ENCODE measurements at places on chromosomes 13 and 19. TPM values are rescaled to one million over a fixed set of nuclear protein-coding genes. Genes with fewer than 3 reads are reported as not detected.

- DNase-seq: no peak
- peaks cover 41% of the 10 kb centered on the region for H3K27me3 ChIP-seq
- H3K4me3 ChIP-seq: no peak overlapping the region
- peaks cover 3% of the 10 kb centered on the region for H3K4me1 ChIP-seq
These were observed 10.3 kb upstream of the MEDAG start for GRCh38 chr13:30895773-30896172.

DNA sequence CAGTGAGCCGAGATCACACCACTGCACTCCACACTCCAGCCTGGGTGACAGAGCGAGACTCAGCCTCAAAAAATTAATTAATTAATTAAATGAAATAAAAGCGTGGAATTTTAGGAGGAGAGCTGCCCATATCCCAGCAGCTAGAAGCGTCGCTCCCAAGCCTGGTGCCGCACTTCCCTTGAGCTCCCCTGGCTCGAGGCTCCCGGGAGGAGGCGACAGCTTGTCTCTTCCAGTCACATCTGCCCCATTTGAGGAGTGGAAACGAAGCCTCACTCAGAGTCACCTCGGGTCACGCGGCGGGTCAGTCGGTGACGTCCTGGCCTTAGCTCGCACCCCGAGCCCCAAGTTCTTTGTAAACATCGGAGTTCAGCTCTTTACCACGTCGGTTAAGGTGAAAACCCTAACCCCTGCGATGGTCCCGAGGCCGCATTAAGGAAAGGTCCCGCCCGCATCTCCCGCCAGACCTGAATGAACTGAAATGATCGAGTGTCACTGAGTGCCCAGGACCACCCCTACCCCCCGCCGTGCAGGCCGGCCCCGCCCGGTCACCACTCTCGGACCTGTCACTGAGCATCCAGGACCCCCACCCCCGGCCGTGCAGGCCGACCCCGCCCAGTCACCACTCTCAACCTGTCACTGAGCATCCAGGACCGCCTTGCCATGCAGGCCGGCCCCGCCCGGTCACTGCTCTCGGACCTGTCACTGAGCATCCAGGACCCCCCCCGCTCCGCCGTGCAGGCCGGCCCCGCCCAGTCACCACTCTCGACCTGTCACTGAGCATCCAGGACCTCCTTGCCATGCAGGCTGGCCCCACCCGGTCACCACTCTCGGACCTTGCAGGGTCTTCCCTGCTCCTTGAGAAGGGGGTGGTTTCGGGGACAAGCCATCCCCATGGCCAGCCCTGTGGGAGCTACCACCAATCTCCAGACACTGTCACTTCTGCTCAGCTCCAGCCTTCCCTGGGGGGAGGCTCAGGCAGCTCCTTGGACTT, 176.9 kb downstream of the KDM4B start:
- H3K36me3 ChIP-seq: peaks cover 8% of the 10 kb centered on the region
- H3K27me3 ChIP-seq: no peaks in the 10 kb centered on the region
- no peak overlapping the region for H3K27ac ChIP-seq

- H3K4me1 ChIP-seq: no peaks in the 10 kb centered on the region
- H3K27ac ChIP-seq: no peak overlapping the region
- no peaks in the 10 kb centered on the region for H3K27me3 ChIP-seq
- DNase-seq: peak; percentile 48
These were observed 13.4 kb downstream of the RASL11A start for GRCh38 chr13:27283906-27284493.

DNA sequence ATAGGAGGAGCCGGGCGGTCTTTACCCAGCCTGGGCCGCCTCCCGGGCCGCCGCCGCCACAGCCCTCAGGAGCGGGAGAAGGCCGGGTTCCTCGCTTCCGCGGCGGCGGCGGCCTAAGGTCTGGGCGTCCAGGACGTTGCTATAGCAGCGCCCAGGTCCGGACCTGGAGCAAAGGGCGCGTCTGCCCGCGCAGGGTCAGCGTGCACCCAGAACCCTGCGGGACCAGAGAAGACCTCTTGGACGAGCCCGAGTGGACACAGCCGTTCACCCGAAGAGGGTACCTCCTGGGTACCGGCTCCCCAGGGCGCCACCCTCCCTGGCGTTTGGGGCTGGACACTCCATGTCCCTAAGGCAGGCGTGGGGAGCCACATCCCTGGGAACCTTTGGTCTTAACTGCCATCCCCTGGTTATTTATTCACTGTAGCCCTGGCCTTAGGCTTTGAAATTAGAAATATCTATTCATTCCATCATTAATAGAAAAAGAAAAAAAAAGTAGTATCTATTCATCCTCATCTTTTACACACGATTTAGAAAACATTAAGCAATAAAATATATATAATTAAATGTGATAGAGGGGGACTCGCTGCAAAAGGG, 2.4 kb downstream of the DZIP1 start:
- H3K4me3 ChIP-seq: no peak overlapping the region
- no peaks in the 10 kb centered on the region for H3K36me3 ChIP-seq
- H3K4me1 ChIP-seq: peaks cover 12% of the 10 kb centered on the region
- no peak overlapping the region for H3K27ac ChIP-seq

- peak; percentile 59 for DNase-seq
- H3K4me1 ChIP-seq: peaks cover 13% of the 10 kb centered on the region
- no peak overlapping the region for H3K27ac ChIP-seq
- peaks cover 1% of the 10 kb centered on the region for H3K36me3 ChIP-seq
These were observed 102.6 kb upstream of the MYCBP2 start for GRCh38 chr13:77429320-77430142.

GRCh38 chr13:74633734-74634133, 499.5 kb upstream of the KLF12 start:
- H3K4me1 ChIP-seq: no peaks in the 10 kb centered on the region
- H3K36me3 ChIP-seq: no peaks in the 10 kb centered on the region
- no peaks in the 10 kb centered on the region for H3K27me3 ChIP-seq
- H3K4me3 ChIP-seq: no peak overlapping the region
- no peak for DNase-seq
- H3K27ac ChIP-seq: no peak overlapping the region

DNA sequence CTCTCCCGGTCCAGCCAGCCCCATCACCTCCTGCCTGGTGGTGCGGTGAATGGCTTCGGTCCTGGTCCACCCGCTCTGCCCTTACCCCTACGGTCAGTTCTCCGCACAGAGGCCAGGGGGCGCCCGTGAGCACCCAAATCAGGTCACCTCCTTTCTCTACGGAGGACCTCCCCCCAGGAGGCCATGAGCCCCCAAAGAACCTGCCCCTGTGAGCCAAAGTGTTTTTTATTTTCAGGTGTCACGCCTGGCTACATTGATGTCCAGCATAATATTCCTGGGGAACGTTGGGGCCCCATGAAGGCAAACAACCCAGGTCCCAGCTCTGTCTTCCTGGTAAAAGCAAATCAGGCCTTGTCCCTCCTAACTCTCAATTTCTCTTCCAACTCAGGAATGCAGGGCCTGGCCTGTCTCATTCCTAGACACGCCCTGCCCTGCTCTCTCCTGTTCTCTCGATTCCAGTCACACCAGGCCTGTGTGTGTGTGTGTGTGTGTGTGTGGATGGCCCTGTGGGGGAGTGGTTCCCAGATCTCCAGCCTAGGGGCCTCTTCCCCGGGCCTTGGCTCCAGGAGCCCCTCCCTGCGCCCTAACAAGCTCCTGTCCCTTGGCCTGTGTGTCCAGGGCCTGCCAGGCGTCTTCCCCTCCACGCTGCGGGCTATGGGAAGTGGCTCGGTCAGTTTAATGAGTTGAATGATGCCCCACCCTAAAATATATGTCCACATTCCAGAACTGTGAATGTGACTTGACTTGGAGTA, 9.7 kb upstream of the GIPC1 start:
- peak; percentile 82 for DNase-seq
- H3K27me3 ChIP-seq: no peaks in the 10 kb centered on the region
- H3K4me1 ChIP-seq: peaks cover 33% of the 10 kb centered on the region

DNA sequence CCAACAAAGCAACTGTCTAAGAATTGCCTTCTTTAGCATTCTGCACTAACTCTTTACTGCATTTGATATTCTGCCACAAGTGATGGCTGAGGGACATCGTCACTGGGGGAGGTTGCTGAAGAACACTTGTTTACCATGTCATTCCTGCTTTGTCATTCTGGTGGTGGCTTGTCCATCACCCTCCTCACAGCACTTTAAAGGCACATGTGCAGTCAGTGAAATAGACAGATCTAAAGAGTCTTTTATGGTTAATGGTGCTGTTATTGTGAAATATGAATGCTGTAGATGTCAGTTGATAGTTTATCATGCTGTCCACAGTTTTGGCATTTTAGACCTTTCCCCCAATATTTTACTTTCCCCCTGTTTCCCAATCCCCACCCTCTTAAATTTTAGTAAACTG, 120.9 kb upstream of the TSC22D1 start:
- peaks cover 44% of the 10 kb centered on the region for H3K27me3 ChIP-seq
- no peak overlapping the region for H3K4me3 ChIP-seq
- no peak for DNase-seq
- no peak overlapping the region for H3K27ac ChIP-seq
- no peaks in the 10 kb centered on the region for H3K36me3 ChIP-seq
- no peaks in the 10 kb centered on the region for H3K4me1 ChIP-seq

DNA sequence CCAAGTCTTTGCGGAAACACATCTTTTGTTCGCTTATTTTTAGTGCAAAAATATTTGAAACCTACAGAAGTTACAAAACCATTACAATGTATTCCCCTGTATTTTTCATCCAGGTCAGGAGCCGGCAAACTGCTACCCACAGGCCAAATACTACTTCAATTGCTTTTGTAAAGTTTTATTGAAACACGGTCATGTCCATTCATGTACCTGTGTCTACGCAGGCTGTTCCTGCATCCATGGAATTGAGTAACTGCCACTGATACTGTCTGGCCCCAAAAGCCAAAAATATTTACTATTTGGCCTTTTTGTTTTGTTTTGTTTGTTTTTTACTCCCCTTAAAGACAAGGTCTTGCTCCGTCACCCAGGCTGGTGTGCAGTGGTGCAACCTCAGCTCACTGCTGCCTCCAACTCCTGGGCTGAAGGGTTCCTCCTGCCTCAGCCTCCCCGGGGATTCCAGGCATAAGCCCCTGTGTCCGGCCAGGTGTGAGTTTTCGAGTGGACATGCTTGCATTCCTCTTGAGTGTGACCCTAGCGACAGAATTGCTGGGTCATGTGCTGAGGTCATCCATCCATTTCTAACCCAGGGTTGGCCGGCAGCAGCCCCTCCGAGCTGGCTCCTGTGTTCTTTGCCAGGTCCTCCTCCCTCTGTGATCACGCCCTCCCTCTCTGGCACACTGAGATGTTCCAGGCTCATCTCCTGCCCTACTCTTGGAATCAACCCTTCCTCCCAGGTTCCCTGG, 10.9 kb upstream of the S1PR4 start:
- no peak overlapping the region for H3K4me3 ChIP-seq
- peaks cover 32% of the 10 kb centered on the region for H3K4me1 ChIP-seq
- no peak for DNase-seq
- H3K36me3 ChIP-seq: peaks cover 33% of the 10 kb centered on the region
- no peaks in the 10 kb centered on the region for H3K27me3 ChIP-seq
- peak overlapping the region; percentile 32 for H3K27ac ChIP-seq

DNA sequence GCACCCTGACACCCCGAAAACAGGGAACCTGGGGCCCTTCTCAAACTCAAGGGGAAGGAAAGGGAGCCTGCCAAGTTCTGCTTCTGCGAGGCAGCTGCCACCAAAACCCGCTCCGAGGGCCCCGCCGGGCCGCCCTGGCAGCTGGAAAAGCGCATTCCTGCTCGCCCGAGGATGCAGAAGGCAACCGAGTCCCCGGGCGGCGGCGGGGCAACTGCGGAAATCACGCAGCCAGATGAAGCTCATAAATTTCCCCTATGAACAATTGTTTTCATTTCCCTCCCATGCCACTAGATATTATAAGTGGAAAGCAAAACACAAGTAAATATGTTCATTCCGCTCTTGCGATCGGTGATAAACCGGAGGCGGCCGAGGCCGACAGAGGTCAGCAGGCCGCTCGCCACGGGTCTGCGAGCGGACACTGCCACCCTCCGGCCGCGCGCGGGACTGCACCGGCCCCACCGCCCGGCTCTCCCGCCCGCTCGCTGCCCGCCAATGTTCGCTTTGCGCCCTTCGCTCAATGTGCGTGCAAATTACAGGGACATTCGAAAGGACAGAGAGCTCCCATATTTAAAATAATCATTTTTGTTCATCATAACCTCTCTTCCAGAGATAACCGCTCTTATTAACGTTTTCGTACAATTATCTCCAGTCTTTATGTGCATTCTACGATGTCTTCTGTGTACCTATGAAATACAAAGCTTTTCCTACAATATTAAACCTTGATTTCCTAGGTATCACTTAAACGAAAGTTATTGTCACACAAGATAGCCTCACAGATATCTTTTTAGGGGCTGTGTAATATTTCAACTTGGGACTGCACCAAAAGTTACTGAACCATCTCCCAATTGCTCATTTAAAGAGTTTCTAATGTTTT, 120.8 kb upstream of the ZNF507 start:
- H3K27ac ChIP-seq: no peak overlapping the region
- peaks cover 7% of the 10 kb centered on the region for H3K4me1 ChIP-seq
- no peaks in the 10 kb centered on the region for H3K36me3 ChIP-seq

- peak overlapping the region; percentile 72 for H3K4me3 ChIP-seq
- peaks cover 72% of the 10 kb centered on the region for H3K27me3 ChIP-seq
- H3K4me1 ChIP-seq: peaks cover 3% of the 10 kb centered on the region
- DNase-seq: no peak
- H3K27ac ChIP-seq: no peak overlapping the region
These were observed 543 bp upstream of the FAM124A start for GRCh38 chr13:51221674-51222036.

DNA sequence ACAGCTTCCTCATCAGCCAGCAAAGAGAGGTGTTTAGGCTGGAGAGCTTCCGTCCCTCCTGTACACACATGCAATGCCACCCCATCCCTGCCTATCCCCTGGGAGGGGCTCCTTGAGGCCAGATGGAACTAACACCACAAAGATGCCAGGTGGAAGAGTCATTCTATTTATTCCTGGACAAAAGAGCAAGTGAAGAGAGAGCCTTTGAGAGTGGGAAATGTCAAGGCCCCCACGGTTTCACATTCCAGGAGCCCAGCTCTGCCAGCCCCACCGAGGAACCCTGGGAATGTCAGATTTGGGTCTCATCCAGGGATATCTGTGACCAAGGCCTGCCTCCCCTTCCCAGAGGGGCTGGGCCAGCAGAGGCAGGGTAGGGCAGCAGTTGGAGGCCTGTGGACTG, 30.8 kb upstream of the IGFL1 start:
- peaks cover 52% of the 10 kb centered on the region for H3K27me3 ChIP-seq
- H3K4me1 ChIP-seq: no peaks in the 10 kb centered on the region

DNA sequence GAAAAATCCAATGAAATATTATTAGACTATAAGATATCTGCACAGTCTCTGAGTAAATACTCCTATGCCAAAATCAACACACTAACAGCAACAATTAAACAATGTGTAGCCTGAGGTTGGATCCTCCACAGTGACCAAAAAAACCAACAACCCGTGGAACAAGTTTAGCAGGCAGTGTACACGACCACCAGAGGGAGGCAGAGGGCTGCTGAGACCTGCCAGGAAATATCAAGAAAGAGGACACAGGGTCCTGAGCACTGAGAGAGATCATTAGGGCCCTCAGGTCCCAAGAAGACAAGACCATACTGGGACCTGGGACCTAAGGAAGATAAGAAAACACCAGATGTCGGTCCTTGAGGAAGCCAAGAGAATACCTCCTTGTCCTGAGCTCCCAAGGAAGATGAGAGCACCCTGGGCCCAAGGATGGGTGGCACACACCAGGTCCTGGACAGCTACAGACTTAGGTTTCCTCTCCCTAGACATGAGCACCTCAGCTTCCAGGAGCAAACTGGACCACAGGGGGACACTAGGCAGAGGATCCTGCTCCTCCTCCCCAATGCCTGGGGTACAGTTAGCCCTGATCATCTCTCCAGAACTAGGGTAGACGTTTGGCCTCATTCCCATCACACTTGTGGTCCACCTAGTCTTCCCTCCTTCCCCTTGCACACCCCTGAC, 822 bp upstream of the ZNF274 start:
- H3K4me3 ChIP-seq: peak overlapping the region; percentile 92
- peak; percentile 83 for DNase-seq
- H3K36me3 ChIP-seq: peaks cover 53% of the 10 kb centered on the region
- no peaks in the 10 kb centered on the region for H3K27me3 ChIP-seq

Gene ADAT3
- 11.4 TPM for total RNA-seq

Gene ZNF382
- total RNA-seq: 12.4 TPM

Gene ZNF563
- 3.3 TPM for total RNA-seq

Gene ZNF557
- 13.5 TPM for total RNA-seq

Gene ZNF723
- not detected for total RNA-seq

Measured in activated CD8-positive, alpha-beta memory T cell treated with anti-CD3 and anti-CD28 coated beads, Interleukin-2, amount 10 ng/mL, durations not matched to agents 7 days and 5 days (primary cell).